ENCODE measurements at places on chromosomes 2 and 18.

DNA sequence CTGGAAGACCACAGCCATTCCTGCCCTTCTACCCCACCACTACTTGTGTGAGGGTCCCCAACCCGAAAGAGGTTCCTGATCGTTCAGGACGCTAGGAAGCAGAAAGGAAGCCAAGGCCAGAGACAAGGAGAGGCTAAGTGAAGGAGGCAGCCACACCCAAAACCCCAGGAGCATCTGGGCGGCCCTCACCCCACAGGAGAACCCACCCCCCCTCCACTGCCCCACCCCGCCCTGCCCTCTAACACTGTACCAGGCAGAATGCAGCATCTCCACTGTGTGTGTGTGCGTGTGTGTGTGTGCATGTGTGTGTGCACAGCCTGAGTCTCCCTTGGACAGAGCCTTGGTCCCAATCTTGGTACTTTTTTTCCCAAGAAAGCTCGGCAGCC lies 207.5 kb upstream of the HAAO start:
- DNase-seq, result no peak

DNA sequence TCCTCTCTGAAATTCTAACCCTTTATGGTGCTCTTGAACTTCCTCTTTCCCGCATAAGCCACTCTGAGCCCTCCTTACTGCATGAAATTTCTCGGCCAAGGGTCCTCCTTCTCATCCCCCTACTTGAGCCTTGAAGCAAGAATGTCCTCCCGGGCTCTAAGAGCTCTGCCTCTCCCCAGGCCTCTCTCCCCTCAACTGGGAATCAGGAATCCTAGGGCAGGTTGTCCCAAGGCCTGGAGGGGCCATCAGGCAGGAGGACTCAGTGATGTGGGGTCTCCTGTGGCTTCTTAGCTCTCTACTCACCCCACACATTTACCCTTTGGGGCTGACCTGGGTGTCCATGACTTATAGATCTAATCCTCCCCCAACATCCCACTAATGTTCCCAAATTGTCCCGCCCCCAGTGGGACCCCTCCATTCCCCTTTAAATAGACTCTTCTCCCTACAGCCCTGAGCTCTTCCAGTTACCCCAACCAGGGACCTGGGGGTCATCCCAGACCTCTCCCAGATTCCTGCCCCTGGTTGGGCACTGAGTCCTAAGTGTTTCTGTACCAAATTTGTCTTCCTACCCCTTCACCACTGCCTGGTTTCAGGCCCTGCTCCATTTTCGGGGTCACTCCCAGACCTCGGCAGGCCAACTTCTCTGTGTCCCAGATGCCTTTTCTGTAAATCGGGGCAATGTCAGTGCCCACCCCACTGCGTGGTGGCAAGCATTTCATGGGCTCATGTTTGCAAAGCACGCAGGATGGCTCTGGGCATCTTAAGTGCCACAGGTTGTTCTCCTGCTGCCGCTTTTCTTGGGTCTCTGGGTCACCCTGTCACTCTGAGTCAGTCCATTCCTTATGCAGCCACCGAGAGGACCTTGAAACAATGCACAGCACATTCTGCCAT lies 171.2 kb downstream of the ASB1 start:
- no peak for DNase-seq

DNA sequence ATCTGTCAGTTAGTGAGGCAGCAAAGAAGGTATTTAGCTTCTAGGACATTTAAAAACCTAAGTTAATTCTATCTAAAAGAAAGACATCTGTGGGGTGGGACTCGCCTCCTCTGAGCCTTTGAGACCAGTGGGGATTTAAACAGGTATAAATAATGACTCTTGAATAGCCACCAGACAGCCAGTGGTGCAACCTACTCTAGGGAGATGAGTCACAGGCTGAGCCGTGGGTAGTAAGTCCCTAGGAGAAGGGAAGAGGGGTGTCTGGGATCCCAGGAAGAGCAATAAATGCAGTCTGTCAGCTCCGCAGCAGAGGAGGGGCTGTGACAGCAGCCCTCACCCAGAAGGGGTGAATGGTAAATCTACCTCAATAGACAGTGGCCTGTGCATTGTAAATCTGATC lies 43.1 kb upstream of the GALNT3 start:
- DNase-seq, result no peak

DNA sequence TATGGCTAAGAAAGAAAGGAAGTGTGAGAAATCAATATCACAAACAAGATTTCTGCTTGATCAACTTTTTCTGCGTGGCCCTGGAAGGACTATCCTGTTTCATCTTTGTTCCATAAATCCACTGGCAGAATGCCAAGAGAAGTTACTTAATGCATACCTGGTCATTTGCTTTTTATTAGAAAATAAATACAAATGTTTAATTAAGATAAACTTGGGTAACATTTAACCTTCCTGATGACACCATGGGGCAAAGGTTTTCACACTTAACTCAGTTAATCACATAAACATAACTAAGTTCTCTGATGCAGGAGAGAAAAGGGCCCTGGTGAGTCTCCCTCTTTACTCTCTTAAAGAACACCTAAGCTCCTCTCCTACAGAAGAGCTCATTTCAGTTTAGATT lies 203.3 kb downstream of the AFF3 start:
- no peak for DNase-seq

DNA sequence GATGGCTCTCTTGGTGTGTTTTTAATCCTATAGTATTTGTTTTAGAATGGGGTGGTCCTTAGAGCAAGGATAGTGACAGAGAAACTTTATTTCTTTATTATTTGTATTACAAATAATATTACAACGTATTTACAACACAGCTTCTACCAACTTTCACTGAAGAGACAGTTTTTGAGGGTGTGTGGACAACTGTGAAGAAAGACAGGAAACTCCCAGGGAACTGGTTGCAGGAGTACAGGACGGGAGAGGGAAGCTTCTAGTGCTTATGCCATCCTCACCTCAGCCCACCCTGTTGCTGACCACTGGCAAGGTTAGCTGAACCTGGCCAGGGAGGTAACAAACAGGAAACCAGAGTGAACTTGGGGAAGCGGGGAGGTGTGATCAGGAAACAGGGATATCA lies 251.7 kb downstream of the BCL11A start:
- no peak for DNase-seq

DNA sequence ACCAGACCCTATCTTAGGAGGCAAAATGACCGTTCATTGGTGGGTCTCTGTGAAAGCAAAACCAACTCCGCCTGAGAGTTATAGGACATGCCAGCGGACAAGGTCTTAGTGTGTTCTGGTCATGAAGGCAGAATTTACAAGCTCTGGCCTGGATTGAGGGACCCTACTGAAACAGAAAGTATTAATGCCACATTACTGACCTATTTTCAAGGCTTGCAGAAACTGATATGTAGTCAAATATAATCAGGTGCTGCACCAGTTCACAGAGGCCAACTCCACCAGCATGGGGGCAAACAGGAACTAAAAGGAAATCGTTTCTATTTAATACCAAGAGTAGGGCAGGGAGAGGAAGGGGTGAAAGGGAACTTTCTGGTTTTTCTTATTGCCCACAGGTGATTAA lies 19.7 kb downstream of the TYMS start:
- no peak for DNase-seq

GRCh38 chr2:112701052-112701451 lies 19.8 kb upstream of the NT5DC4 start:
- DNase-seq, result no peak

DNA sequence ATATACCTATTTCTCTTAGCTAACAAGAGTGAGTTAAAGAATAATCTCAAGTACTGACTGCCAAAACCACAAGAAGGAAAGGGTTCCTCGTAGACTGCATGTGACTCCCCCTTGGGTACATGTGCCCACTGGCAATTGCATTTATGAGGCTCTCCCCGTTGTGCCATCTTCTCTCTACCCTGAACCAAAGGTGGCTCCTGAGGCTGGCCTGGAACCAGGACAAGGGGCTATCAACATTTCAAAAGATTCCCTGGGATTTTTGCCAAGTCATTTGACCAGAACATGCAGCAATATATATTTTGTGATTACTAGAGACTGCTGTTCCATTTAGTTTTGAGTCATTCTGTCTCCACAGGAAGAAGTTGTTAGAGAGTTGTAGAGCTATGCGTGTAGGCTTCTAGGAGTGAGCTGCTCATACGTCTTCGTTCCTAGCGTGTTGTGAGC lies 45.8 kb downstream of the LAMA3 start:
- DNase-seq, result no peak

GRCh38 chr2:135103843-135104242 lies 51.8 kb downstream of the RAB3GAP1 start:
- DNase-seq, result no peak

GRCh38 chr2:143345887-143346787 lies 216.9 kb downstream of the ARHGAP15 start:
- no peak for DNase-seq

DNA sequence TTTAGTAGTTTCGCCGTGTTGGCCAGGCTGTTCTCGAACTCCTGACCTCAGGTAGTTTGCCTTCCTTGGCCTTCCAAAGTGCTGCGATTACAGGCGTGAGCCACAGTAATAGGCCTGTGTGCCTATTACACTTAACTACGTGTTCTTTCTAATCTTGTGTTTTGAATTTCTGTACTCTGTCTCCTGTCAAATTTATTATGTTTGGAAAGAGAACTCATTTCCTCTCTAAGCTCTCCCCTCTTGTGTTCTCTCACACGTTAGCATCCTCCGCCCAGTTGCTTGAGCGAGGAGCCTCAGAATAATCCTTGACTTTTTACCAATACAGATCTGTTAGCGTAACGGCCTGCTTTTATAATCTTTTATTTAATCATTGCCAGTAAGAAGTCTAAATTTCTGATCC lies 3.7 kb downstream of the ATG16L1 start:
- DNase-seq, result no peak

GRCh38 chr2:222904557-222905258 lies 43.9 kb downstream of the ACSL3 start:
- DNase-seq, result no peak

DNA sequence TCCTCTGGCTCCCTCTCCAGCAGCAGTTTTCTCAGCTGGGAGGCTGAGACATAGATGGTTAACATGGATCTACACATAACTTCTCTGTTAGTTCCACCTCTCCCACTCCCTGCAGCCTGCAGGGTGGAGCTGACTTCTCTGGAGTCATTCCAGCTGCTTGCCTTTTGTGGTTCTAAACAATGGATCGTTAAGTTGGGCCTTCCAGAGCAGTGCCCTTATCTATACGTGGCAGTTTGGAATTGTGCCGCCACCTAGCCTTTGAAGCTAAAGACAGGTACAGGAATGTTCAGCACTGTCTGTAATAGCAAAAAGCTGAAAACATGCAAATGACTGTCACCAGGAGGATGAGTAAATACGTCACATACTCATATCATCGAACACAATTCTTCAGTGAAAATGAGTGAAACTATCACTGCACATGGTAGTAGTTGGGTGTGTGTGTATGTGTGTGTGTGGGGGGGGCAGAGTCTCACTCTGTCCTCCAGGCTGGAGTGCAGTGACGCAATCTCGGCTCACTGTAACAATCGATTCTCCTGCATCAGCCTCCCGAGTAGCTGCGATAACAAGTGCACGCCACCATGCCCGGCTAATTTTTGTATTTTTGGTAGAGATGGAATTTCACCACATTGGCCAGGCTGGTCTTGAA lies 50.3 kb downstream of the SH2D6 start:
- DNase-seq, result no peak

- peak; percentile 8 for DNase-seq
Measured at GRCh38 chr2:178892751-178893625, 85.8 kb upstream of the TTN start.

DNA sequence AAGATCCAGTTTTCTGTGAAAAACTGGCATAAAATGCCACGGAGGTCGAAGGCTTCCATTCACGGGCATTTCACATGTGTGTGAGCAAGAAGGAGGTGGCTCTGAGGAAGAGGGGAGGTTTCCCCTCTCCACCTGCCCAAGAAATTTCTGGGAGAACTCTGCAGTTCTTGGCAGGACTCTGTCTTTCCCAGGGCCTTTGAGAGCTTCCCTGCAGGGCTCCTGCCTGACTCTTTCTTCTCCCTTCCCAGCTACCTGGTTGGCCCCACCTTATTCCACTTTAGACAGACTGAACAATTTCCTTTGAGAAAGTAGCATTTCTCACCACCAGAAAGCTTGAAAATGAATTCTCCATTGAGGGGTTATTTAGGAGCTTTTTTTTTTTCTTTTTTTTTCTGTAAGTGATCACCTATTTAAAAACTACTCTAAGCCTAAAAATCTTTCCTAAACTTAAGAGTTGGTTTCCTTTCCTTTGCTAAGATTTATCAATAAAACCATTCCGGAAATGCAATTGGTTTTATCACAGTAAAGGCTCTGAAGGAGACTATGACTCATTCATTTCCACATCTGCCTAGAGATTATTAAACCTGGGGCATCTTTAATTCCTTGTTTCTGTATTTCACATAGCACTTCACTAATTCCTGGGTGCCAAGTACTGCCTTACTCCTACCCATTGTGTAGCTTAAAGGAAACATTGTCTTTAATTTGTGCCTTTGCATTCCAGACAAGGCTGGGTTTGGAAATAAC lies 59.3 kb downstream of the UNC80 start:
- DNase-seq, result no peak

GRCh38 chr2:65514555-65515195 lies 82.3 kb upstream of the SPRED2 start:
- DNase-seq, result no peak

DNA sequence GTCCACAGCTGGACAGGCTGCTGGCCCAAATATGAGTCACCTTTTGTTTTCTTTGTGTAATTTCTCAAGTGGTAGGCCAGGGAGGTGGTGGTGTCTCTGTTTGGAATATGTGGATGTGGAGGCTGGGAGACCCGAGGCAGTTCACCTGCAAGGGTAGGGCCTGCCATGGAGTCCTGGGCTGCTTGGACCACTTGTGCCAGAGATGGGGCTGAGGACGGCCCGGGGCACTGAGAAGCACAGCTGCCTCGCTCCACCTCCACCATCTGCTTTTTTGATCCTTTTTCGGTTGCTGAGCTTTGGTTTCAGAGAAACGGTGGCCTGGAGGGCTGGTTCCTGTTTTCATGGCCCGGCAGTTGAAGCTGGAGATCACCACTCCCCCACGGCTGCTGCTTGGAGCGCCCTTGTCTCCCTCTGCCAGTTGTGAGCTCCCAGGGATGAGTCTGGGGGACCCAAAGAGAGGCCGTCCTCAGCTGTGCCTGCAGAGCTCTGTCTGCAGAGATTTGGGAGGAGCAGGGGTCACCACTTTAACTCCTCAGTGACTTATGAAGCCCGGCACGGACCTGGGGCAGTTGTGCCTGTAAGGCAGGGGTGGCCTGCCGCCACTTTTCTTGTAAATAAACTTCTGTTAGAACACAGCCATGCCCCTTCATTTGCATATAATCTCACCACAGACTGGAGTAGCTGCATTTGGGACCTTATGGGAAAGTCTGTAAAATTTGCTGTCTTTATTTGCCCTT lies 67.6 kb upstream of the MCFD2 start:
- DNase-seq, result no peak

DNA sequence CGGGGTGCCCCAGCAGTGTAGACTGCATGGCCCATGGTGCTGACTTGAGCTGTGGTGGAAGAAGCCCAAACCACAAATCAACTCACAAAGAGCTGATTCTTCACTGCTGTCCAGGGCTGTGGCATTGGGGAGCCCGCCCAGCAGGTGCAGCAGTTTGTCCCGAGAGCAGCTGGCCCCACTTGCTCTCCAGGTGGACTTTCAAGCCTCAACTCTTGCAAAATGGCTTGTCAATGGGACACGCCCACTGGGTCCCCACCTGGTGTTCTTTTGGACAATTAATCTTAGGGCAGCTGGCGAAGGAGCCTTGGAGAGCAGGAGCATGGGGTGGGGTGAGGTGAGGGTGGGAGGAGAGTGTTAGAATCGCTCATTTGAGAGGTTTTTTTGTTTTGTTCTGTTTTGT lies 117.9 kb downstream of the MYCN start:
- no peak for DNase-seq

- no peak for DNase-seq
Measured at GRCh38 chr2:68744366-68744912, 9.8 kb downstream of the ARHGAP25 start.

Measured in NCI-H2171 (cell line).